Mesenteric fat pad (tissue), 1 donor: ENCODE measurements at places on chromosomes 13 and 19. TPM values are rescaled to one million over a fixed set of nuclear protein-coding genes. Genes with fewer than 3 reads are reported as not detected.

SIGLEC8 gene
- 0.39 TPM for total RNA-seq

PLIN5 gene
- 62.5 TPM for total RNA-seq

DNA sequence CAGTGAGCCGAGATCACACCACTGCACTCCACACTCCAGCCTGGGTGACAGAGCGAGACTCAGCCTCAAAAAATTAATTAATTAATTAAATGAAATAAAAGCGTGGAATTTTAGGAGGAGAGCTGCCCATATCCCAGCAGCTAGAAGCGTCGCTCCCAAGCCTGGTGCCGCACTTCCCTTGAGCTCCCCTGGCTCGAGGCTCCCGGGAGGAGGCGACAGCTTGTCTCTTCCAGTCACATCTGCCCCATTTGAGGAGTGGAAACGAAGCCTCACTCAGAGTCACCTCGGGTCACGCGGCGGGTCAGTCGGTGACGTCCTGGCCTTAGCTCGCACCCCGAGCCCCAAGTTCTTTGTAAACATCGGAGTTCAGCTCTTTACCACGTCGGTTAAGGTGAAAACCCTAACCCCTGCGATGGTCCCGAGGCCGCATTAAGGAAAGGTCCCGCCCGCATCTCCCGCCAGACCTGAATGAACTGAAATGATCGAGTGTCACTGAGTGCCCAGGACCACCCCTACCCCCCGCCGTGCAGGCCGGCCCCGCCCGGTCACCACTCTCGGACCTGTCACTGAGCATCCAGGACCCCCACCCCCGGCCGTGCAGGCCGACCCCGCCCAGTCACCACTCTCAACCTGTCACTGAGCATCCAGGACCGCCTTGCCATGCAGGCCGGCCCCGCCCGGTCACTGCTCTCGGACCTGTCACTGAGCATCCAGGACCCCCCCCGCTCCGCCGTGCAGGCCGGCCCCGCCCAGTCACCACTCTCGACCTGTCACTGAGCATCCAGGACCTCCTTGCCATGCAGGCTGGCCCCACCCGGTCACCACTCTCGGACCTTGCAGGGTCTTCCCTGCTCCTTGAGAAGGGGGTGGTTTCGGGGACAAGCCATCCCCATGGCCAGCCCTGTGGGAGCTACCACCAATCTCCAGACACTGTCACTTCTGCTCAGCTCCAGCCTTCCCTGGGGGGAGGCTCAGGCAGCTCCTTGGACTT, 176.9 kb downstream of the KDM4B start:
- no peak for DNase-seq

DNA sequence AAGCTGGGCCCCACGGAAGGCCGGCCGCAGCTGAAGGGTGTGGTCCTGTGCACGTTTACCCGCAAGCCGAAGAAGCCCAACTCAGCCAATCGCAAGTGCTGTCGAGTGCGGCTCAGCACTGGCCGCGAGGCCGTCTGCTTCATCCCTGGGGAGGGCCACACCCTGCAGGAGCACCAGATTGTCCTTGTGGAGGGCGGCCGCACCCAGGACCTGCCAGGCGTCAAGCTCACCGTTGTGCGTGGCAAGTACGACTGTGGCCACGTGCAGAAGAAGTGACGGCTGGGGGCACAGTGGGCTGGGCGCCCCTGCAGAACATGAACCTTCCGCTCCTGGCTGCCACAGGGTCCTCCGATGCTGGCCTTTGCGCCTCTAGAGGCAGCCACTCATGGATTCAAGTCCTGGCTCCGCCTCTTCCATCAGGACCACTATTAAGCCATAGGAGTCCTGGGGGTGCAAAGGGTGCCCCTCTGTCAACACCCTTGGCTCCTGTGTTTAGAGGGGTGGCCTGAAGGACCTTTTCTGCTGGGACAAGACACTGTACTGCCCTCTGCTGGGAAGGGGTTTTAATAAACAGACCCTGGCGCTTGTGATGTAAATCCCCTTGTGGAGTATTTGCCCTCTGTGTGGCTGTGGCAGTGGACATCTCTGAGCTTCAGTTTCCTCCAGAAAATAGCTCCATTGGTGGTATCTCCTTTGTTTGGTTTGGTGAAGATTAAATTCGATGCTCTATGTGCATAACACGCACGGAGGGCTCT, 1.9 kb downstream of the MRPS12 start:
- no peak for DNase-seq
